ENCODE measurements at places on chromosomes 3 and 15. TPM values are rescaled to one million over a fixed set of nuclear protein-coding genes. Genes with fewer than 3 reads are reported as not detected.

DNA sequence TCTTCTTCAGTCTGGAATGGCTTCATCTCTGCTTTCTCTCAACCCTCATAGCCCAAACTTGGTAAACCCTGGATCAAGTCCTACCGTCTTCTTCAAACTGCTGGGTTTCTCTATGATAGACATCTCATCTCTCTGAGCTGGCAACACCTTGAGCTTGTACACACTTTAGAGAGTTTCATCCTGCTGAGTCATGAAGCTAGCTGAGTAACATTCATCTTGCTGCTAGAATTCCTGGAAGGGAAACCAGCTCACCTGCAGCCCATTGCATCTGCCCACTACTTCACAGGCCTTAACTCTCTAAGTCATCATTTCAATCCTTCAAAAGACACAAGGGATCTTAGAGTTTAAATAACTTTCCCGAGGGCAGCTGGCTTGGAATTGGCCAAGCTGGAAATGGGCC lies 175.5 kb upstream of the RORA start:
- no peak for DNase-seq

- no peak for DNase-seq
These were observed 719.9 kb downstream of the CADM2 start for GRCh38 chr3:85678713-85679112.

DNA sequence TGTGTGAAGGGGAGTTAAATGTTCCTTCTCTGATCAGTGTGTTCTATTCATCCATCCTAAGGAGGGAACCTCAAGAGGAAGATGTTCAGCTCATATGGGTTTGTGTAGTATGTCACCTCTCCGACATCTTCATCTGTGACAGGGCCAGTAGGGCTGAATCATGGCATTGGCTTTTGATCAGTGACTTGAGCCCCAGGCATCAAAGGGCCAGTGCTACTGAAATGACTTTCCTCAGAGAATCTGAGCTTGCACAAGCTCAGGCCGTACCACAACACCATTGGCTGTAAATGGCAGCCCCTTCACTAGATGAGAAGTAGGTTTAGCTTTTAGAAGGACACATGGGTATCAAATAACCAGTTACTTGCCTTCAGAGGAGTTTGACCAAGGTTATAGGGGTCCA lies 183.2 kb upstream of the NR2E3 start:
- DNase-seq: no peak

GRCh38 chr3:72485641-72486040 lies 362.6 kb downstream of the SHQ1 start:
- no peak for DNase-seq

GRCh38 chr15:81117136-81117535 lies 16.9 kb upstream of the CFAP161 start:
- no peak for DNase-seq

DNA sequence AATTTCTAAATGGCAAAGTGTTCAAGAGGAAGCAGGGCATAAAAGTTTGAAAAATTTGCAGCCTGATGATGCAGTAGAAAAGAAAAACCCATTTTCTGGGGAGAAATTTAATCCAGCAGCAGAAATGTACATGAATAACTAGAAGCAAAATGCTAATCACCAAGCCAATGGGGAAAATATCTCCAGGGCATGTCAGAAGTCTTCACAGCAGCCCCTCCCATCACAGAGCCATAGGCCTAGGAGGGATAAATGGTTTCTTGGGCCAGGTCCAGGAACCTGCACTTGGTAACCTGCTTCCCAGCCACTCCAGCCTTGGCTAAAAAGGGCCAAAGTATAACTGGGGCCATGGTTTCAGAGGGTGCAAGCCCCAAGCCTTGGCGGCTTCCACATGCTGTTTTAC lies 22.6 kb downstream of the OSTN start:
- no peak for DNase-seq

- DNase-seq: no peak
These were observed 3.7 kb upstream of the SLC6A6 start for GRCh38 chr3:14398797-14399106.

- no peak for DNase-seq
These were observed 737.6 kb downstream of the NTRK3 start for GRCh38 chr15:87518957-87519356.

GRCh38 chr3:11247362-11247761 lies 24.8 kb upstream of the ATG7 start:
- DNase-seq: no peak

GRCh38 chr15:56530157-56530556 lies 65.2 kb upstream of the MNS1 start:
- DNase-seq: no peak

- DNase-seq: no peak
These were observed 6.7 kb downstream of the PLIN1 start for GRCh38 chr15:89672221-89673164.

- DNase-seq: no peak
These were observed 9.4 kb downstream of the CEMIP start for GRCh38 chr15:80788536-80788935.

DNA sequence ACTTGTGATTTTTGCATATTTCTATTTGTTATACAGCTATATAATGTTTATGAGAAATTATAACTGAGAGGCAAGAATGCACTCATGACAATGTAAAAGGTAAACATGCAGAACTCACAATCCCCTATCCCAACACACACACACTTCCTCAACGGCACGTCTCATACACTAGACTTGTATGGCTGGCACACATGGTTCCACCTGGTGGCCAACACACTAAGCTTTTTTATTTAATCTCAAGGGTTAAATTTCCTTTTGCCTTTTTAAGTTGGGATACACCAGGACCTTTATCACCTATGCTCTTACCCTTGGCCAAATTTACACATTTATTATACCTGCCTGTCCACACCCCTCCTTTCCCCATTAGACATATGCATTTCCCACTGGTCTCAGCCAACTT lies 88.6 kb upstream of the PSMD6 start:
- DNase-seq: no peak

DNA sequence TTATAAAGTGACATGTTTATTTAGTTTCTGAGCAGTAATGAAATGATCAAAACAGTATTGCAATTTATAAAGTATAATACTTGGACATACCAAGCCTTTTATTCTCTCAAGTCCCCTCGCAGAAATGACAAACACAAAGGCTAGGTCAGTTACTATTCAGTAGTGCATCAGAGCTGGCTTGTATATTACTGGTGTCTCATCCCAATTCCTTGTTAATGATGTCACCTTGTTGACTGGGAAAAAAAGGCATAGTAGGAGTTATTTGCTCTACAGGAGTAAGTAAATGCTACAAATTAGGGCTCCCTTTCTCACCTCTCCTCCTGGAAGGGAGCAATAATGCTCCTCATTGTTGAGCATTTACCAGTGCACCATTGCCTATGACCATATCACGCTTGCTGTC lies 317.6 kb downstream of the CHL1 start:
- DNase-seq: no peak

DNA sequence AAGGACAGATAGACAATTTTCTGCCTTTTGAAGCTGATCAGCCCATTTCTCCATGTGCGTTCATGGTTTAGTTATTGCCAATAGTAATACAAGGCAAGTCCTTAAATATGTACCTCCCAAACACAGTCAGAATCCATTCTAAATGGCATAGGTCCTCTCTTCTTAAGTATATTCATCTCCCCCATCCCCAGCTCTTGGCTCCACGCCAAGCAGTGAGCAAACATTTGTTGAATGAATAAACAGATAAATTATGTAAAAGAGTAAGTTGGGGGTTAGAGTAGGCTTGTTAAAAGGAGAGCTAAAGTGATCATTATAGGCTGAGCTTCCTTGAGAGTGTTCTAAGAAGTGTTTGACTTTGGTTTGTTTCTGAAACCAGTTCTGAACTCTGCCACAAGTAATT lies 241.3 kb downstream of the ITPR1 start:
- no peak for DNase-seq

GRCh38 chr3:138600100-138600745 lies 6.2 kb upstream of the CEP70 start:
- no peak for DNase-seq

DNA sequence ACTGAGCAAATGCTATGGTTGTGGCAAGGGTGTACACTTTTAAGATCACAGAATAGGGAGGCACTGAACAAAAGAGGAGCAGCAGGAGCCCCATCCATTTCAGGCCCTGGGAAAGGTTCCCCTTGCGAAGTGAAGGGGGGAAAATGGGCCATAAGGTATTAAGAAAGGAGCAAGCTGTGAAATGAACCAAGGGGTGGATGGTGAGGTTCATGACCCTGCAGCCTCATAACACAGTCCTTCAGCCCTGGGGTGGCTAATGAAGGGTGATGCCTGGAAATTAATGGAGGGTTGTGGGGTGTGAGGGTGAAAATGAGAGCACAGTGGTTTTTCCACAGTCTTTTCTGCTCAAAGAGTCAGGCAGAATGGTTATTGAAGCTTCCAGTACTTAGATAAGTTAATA lies 150.1 kb downstream of the PDZRN3 start:
- DNase-seq: no peak

DNA sequence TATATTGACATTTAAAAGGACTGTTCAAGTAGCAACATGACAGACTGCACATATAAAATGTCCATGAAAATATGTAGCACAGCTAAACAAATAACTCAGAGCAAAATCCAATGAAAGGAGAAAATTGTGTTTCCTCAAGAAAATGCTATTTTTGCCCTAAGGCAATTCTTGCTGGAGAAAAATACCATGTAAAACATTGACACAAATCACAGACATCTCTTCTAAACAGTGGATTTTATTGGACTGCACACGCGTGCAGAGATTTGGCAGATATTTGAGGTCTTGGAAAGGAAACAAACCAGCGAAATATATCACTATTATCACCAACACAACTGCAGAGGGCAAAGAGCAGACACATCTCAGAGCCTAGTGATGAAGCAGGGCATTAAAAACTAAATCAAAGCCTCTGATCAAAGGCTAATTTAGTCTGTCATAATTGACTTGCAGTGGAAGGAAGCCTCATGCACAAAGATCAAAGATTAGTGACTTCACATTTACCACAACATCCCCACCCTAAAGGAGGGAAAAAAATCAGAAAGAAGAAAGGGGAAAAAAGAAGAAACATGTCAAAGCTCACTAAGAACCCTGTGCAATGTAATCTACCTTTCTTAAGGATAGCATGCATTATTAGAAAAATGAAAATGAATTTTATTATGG lies 52.4 kb downstream of the CHL1 start:
- no peak for DNase-seq

- no peak for DNase-seq
These were observed 61.9 kb downstream of the CGGBP1 start for GRCh38 chr3:87996882-87997281.

Gene TMIE
- 0.18 TPM for total RNA-seq

Gene WNT7A
- 0.91 TPM for total RNA-seq

Gene FGD5
- 5.7 TPM for total RNA-seq

Gene EPHA6
- total RNA-seq: 0.66 TPM

Gene CEP97
- 5.1 TPM for total RNA-seq

Gene KIF7
- total RNA-seq: 0.62 TPM

Gene CYP8B1
- not detected for total RNA-seq

Gene STRC
- 1.1 TPM for total RNA-seq

Gene SLC22A13
- not detected for total RNA-seq

Gene FETUB
- 9.0 TPM for total RNA-seq

Gene KLHL6
- total RNA-seq: 2.7 TPM

Measured in esophagus squamous epithelium (tissue), 5 donors.